ENCODE measurements at places on chromosomes 6 and 20.

- DNase-seq, result no peak
Observed at GRCh38 chr6:27066802-27067201, 180.7 kb upstream of the PRSS16 start.

- DNase-seq, result no peak
Observed at GRCh38 chr6:157967020-157967419, 14.6 kb upstream of the SYNJ2 start.

DNA sequence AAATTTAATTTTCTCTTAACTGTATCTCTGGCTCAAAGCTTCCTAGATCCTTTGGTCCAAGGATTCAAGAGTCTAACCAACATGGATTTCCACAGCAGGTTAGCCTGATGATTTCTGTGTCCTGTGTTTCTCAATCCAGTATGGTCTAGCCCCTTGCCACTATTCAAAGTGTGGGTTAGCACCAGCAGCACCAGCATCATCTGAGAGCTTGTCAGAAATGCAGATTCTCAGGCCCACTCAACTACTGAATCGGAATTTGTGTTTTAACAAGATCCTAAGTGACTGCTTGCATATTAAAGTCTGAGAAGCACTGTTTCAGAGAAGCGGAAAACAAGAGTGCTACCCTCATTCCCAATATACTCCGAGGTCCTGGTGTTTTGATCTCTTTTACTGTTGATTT is 133.8 kb upstream of the PRDM1 start:
- no peak for DNase-seq

DNA sequence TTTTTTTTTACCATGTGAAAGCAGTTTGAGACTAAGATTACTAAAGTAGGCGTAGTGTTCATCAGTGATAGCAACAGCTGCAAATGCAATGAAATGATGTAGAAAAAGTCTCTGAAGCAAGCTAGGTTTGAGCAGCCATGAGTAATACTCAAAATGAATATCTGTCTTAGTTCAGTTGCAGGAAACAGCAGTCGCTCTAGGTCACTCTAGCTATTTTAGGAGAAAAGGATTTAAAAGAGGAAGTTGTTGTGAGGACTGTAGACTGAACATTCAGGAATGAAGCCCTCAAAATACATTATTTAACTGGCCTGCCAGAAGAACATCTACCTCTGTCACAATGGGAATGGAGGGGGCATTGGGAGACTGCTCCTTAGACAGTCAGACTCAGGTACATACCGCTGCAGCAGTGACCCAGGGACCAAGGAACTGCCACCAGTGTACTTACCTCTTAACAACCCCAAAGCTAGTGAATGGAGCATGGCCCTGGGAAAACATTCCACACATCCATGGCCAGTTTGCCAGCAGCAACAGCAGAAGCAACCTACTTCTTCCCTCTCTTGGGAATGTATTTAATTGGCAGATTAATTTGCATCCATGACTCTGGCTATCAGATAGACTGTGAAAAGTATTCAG is 243.0 kb upstream of the KHDRBS2 start:
- no peak for DNase-seq

DNA sequence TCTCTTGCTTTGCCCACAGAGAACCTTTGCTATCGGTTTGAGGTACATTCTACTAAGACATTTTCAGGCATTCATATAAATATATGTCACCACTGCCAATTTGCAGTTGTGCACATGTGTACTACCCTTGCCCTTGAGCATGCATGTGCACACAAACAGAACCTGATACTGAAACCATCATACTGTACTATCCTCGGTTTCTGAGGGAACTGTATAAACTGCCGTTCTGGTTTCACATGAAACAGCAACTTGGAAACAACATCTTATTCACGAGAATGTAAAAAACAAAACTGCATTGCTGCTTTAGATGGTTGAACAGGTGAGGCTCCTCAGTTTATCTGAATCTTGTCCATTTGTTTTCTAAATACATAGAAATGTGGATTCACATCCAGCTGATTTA is 151.2 kb upstream of the TMEM170B start:
- DNase-seq, result no peak

DNA sequence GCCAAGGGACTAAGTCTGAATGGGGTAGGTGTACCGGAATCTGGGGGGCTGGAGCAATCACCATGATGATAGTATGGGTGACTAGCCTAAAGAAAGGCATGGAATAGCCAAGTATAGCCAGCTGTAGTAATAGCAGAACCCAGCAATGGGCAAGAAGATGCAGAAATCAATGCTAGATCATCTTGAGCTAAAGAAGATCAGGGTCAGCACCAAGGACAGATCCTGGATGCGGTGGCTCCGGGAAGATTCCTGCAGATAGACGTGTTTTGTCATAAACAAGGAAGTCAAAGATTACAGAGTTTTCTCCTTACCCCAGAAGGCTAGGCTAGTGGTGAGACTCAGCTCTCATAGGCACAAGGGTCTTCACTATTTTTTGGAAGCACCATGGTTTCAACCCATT is 561.6 kb upstream of the CHD6 start:
- no peak for DNase-seq

DNA sequence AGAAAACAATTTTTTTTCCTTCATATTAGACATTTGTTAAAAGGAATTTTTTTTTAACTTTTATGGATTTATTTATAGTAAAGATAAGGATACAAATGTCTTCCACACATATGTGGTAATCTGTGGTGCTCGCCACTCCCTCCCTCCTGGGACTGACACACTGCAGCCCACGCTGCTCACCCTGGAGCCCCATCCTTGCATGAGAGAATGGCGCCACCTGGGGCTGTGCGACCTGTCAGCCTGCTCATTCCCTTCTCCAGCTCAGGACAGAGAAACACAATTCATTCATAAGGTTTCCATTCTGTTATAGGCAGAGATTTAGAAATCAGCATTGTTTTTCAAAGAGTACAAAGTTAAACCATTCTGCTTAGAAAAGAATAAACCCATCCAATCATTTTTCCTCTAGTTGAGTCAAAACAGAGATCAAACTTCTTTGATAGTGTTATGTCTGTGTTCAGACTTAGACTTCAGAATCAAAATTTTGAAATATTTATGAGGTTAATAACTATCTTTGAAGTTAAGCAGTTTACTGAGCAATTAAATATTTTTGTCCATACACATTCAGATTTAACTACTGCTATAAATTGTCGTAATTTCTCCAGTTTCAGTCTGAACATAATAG is 42.8 kb upstream of the DYNLRB1 start:
- DNase-seq, result no peak

DNA sequence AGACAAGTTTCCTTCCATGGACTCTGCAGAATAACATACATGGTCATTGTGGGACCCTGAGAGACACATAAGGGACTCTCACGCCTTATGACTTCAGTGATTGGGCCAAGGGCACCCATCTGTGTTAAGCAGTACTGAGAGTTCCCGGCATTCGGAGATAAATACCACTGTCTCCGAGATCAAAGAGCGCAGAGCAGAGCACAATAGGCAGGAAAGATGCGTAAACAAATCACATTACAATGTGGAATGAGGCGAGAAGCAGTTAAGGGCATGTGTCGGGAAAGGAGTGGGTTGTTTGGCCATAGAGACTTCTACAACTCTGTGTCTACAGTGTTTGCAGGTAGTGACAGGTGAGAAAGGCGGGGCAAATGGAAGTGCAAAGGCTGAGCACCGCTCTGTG is 57.6 kb downstream of the NRSN1 start:
- DNase-seq, result no peak

- DNase-seq, result no peak
Observed at GRCh38 chr6:7960141-7960540, 49.6 kb upstream of the TXNDC5 start.

GRCh38 chr6:751765-752164 is 58.8 kb upstream of the EXOC2 start:
- no peak for DNase-seq

GRCh38 chr6:153096031-153096430 is 35.1 kb downstream of the RGS17 start:
- DNase-seq, result no peak

DNA sequence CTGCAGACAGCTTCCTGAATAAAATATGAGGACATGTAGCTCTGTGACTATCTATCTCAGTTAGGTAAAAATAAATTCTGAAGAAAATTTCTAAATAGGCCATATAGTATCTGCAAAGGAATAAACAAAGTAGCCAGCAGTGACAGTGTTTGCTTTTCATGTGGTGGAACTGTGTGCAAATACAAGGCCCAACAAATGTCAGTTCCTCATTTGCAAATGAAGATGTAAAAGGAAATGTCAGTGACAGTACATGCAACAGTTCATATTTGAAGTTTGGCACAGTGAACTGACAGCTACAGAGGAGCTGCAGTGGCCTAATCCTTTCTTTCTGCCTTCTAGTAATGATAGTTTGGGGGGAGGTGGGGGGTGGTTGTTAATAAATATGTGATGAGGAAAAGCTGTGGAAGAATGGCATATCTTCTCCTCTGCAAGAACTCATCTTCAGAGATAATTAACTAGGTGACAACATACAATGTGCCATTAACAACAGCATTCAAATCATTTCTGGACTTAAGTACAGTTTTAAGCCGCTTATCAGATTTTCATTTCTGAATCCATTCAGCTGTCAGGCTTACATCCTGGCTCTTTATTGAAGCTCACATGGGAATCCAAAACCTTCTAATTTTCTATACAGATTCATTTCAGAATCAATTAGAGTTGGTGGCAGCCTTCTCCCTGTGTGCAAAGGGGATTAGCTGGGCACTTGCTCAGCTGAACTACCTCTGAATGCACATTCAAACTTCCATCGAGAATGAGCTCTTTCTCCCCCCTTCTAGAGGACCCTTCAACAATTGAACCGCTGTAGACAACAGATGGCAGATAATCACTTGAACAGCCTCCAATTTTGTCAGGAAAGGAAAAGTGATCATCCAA is 1059.0 kb upstream of the EPHA7 start:
- DNase-seq, result no peak

GRCh38 chr6:152726313-152726712 is 24.3 kb upstream of the VIP start:
- DNase-seq, result no peak

DNA sequence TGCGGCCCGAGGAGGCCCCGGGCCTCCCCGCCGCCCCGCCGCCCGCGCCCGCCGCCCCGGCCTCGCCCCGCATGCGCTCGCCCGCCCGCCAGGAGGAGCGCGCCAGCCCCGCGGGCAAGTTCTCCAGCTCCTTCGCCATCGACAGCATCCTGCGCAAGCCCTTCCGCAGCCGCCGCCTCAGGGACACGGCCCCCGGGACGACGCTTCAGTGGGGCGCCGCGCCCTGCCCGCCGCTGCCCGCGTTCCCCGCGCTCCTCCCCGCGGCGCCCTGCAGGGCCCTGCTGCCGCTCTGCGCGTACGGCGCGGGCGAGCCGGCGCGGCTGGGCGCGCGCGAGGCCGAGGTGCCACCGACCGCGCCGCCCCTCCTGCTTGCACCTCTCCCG is 1.5 kb downstream of the FOXQ1 start:
- DNase-seq, result no peak

GRCh38 chr6:135250234-135250633 is 69.1 kb downstream of the MYB start:
- no peak for DNase-seq

GRCh38 chr6:162211022-162211421 is 516.5 kb downstream of the PRKN start:
- DNase-seq, result no peak

DNA sequence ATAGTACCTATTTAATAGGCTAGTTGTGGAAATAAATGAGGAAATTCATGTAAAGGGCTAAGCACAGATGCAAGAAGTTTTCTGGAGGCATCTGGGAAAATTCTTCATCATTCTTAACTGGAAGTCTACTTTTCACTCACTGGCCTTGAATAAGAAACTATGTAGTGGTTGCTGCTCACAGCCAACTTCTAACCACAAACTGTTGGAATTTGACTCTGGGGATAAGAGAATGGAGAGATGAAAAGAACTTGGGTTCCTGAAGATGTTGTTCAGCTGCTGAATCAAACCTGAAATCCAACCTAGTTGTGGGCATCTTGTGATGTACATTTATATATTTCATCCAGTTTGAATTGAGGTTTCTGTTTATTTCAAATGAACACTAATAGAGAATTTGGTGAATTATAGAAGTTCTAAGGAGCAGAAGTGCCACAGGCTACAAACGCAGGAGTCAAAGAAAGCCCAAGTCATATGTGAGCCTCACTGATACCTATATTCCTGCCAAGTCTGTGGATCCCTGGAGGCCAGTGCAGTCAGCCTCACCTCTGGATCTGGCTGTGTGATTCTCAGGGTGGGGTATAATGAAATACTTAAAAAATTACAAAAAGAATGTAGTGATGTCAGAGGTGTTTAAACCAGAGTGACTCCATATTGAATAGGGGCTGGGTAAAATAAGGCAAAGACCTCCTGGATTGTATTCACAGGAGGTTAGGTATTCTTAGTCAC is 18.7 kb upstream of the MEI4 start:
- DNase-seq, result no peak

- no peak for DNase-seq
Observed at GRCh38 chr6:42692137-42692911, 30.1 kb downstream of the PRPH2 start.

DNA sequence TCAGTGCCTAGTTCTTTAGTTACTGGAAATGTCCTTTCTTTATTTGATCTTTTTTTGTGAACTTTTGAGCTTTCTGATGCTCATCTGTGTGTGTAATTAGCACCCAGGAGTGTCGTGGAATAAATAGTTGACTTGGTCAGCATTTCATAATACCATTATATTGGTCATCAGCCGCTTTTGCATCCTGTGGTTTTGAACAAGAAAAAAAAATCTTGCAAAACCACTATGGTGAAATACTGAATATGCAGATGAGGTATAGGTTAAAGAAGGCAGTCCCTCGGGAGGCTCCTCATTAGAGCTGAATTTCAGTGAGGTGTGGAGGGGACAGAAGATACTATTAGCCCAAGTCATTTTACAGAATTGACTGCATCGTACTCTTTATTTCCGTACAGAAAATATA is 90.1 kb downstream of the FOXO3 start:
- no peak for DNase-seq

Data from T-helper 17 cell (primary cell).